ENCODE measurements at places on chromosomes 2 and 18. TPM values are rescaled to one million over a fixed set of nuclear protein-coding genes. Genes with fewer than 3 reads are reported as not detected.

- peaks cover 6% of the 10 kb centered on the region for H3K27me3 ChIP-seq
- H3K4me3 ChIP-seq: no peak overlapping the region
- H3K36me3 ChIP-seq: no peaks in the 10 kb centered on the region
- DNase-seq: no peak
- no peak overlapping the region for H3K27ac ChIP-seq
These were observed 7.8 kb upstream of the CAVIN2 start for GRCh38 chr2:191854382-191855372.

DNA sequence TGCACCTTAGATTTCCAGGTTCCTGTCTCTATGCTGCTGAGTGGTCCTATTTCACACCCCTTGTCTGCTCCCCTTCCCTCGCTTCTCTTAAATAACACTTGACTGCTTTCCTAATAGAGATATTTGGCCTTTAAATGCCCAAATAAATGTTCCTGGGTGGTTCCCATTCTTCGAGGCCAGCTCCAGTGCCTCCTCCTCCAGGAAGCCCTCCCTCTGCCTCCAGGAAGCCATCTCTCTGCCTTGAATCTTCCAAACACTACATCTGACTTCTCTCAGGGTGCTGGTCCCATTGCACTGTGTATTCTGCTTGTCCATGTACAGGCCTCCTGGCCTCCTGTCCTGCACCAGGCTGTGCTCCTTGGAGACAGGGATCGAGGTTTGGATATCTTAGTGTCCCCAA is 14.2 kb downstream of the EHD3 start:
- peaks cover 4% of the 10 kb centered on the region for H3K36me3 ChIP-seq
- DNase-seq: no peak
- H3K4me1 ChIP-seq: no peaks in the 10 kb centered on the region
- H3K27ac ChIP-seq: no peak overlapping the region

Gene IGFBP2
- 9.8 TPM for total RNA-seq

GRCh38 chr2:189249171-189249570 is 69.6 kb upstream of the COL5A2 start:
- H3K36me3 ChIP-seq: no peaks in the 10 kb centered on the region
- no peaks in the 10 kb centered on the region for H3K4me1 ChIP-seq
- H3K27me3 ChIP-seq: no peaks in the 10 kb centered on the region
- no peak overlapping the region for H3K27ac ChIP-seq
- DNase-seq: no peak

GRCh38 chr2:224023188-224023587 is 15.9 kb downstream of the SERPINE2 start:
- H3K27ac ChIP-seq: peak overlapping the region; percentile 72
- no peaks in the 10 kb centered on the region for H3K27me3 ChIP-seq
- DNase-seq: no peak

Gene ST8SIA3
- total RNA-seq: not detected

GRCh38 chr2:239498576-239498975 is 97.8 kb upstream of the HDAC4 start:
- peaks cover 3% of the 10 kb centered on the region for H3K27me3 ChIP-seq
- H3K27ac ChIP-seq: no peak overlapping the region
- no peak for DNase-seq
- H3K4me1 ChIP-seq: no peaks in the 10 kb centered on the region
- no peak overlapping the region for H3K4me3 ChIP-seq
- no peaks in the 10 kb centered on the region for H3K36me3 ChIP-seq

Gene CNRIP1
- total RNA-seq: not detected

DNA sequence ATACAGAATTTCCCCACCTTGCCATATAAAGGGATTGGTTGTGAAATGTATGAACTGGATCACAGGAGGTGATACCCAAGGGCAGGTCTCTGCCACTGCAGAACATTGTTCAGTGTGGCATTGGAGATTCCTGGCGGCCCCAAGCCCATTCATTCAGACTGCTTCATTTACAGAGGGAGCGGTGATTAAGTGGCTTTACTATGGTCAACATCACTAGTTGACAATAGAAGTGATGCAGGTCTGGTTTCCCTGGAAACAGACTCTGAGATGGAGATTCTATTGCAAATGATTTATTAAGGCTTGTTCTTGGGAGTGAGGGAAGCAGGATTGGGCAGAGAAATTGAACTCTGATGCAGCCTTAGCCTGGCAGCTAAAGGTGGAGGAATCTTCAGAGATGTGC is 62.4 kb downstream of the ZDBF2 start:
- H3K27me3 ChIP-seq: peaks cover 10% of the 10 kb centered on the region
- no peaks in the 10 kb centered on the region for H3K36me3 ChIP-seq
- H3K27ac ChIP-seq: no peak overlapping the region
- no peaks in the 10 kb centered on the region for H3K4me1 ChIP-seq
- no peak for DNase-seq
- H3K4me3 ChIP-seq: no peak overlapping the region

Gene AAMP
- 72.2 TPM for total RNA-seq

Measured in activated CD4-positive, alpha-beta T cell treated with anti-CD3 and anti-CD28 coated beads for 36 hours (primary cell).